ENCODE measurements at places on chromosomes 5 and 9.

GRCh38 chr9:133693116-133693515, 45.0 kb downstream of the SARDH start:
- no peak for DNase-seq

- DNase-seq: no peak
Observed at GRCh38 chr5:81767938-81768337, 17.0 kb upstream of the SSBP2 start.

GRCh38 chr5:174275959-174276358, 230.5 kb downstream of the NSG2 start:
- DNase-seq: no peak

GRCh38 chr5:147037515-147038205, 159.1 kb upstream of the PPP2R2B start:
- DNase-seq: no peak

DNA sequence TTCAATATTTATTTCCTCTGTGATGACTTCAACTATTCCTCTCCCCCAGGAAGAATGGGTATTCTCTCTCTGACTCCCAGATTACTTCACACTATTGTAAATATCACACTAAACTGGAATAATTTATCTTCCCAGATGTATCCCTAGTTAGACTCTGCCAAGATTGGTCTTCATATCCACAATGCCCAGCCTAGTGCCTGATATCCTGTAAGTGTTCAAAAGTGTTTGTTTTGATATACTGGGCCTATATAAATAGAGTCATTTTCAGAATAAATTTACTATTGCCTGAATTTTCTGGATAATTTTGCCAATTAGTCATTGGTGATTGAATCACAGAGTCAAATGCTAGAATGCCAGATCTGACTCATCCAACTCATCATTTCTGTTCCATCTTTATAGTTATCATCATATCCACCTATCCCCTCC, 143.7 kb upstream of the TNC start:
- no peak for DNase-seq

- DNase-seq: no peak
Observed at GRCh38 chr5:180096616-180097015, 25.1 kb upstream of the RNF130 start.

- DNase-seq: no peak
Observed at GRCh38 chr9:123773783-123774182, 156.1 kb downstream of the DENND1A start.

GRCh38 chr9:76559286-76559685, 100.3 kb downstream of the GCNT1 start:
- DNase-seq: no peak

DNA sequence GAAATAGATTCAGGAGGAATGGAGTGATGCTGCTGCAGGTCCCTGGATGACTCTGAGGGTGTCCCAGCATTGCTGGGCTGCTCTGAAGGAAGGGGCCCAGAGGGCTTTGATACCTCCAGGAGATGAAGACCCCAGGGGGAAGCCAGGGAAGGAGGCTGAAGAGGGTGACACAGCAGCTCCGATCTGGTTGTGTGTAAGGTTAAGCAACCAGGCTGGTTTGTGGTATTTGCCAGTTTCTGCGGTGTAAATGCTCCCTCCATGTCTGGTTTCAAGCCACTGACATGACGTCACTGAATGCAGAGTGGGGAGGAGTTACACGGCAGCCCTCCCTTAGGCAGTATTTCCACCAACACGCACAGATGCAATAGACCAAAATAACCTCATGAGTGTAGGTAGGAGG, 40.0 kb upstream of the ORM1 start:
- peak; percentile 78 for DNase-seq

GRCh38 chr9:97753975-97754374, 56.8 kb upstream of the XPA start:
- DNase-seq: no peak
